ENCODE measurements at places on chromosomes 1 and 21. TPM values are rescaled to one million over a fixed set of nuclear protein-coding genes. Genes with fewer than 3 reads are reported as not detected.

- DNase-seq, result peak; percentile 39
These were observed 176.1 kb downstream of the CACNA1E start for GRCh38 chr1:181659321-181659957.

DNA sequence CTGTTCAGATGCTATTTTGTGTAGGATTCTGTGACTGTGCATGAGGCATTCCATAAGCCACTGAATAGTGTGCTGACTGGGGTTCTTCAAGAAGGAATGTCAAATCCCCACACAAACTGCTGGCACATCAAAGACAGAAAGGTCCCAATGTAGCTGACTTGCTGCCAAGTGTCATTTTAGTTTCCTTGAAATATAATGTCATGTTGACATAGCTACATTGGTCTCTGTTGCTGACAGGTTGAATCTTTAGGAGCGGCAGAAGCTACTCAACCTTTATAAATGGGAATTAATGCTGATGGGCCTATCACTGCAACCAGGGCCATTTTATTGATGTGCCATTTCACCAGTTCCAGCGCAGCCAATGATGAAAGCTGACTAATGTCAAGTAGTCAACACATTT is 1110.7 kb upstream of the B3GALT2 start:
- DNase-seq, result no peak

DNA sequence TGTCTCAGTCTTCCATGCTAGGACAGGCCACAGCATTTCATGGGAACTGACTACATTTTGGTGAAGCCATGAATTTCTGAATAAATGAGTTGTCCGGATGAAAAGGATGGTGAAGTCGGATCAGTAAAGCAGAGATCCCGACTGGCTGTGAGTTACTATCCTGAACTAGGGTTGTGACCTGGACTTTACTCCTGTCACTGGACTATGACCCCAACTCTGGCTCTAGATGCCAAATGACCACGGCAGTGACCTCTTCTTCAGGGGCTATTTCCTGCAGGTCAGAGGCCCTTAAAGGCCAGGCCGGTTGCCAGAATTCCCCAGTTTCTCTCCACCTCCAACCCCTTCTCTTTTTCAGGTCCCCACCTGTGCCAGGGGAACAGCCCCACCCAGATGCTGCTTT is 1.7 kb upstream of the NECTIN4 start:
- DNase-seq, result no peak

- no peak for DNase-seq
These were observed 70.3 kb upstream of the ACTL8 start for GRCh38 chr1:17684810-17685209.

DNA sequence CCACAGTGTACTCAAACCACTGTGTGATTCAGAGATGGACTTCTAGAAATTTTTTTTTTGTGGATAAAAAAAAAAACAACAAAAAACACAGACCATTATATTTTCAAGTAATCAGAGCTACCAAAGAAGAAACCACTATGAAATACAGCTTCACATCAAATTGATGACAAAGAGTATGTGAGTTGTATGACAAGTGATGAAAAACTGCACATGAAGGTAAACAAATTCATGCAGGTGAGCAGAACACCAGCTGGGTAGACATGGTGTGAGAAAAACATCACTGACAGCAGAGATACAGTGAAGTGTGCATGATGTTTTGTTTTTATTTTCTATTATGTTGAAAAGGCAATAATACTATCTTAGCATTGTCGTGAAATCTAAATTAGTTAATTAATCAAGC is 8.0 kb upstream of the PTPRC start:
- no peak for DNase-seq

DNA sequence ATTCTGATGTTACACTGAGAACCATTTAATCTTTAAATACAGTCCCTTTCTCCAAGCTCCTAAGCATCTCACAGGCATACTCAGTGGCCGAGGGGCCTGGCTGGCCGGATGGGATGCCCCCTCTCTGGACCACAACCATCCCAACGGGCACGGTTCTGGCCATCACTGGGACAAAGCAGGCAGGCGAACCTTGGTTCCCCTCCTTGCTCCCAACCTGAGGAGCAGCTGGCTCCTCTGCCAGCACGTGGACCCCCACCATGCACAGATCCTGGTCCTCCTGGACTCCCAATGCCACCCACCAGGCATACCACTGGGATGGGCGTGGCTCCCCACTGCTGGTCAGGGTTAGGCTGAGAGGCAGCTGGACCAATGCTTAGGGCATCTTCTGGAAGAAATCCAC is 19.8 kb upstream of the PRDM16 start:
- no peak for DNase-seq

- DNase-seq, result no peak
These were observed 133.8 kb upstream of the C1orf105 start for GRCh38 chr1:172286629-172287076.

GRCh38 chr21:40616377-40616704 is 230.6 kb downstream of the DSCAM start:
- no peak for DNase-seq

GRCh38 chr1:235835226-235835625 is 31.5 kb downstream of the LYST start:
- DNase-seq, result no peak

DNA sequence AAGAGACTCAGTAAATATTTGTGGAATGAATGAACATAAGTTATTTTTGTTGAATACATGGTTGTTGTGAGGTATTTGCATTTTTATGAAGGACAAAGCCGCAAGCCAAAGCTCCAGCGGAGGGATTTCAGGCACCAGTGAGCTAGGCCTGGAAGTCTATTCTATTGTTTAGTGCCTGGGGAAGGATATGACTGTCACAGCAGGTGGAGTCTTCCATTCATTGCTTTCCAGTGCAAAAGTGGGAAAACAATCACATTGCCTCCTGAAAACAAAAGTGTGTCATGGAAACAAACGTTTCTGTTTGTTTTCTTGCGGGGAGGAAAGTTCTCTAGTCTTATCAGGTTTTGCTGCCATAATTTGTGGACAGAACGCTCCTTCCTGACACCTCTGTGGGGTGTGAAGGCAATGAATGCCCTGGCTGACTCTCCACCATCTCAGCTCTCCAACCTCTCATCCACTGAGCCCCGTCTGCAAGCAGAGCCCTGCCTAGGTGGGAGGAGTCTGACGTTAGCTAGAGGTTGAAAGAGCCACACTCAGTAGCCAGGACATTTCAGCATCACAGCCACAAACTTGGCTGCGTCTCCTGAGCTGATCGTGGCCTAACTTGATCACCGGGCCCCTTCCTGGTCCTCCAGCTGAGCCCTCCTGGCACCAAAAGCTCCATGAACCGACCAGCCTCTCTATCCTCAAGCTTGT is 739.1 kb downstream of the MATN1 start:
- no peak for DNase-seq

DNA sequence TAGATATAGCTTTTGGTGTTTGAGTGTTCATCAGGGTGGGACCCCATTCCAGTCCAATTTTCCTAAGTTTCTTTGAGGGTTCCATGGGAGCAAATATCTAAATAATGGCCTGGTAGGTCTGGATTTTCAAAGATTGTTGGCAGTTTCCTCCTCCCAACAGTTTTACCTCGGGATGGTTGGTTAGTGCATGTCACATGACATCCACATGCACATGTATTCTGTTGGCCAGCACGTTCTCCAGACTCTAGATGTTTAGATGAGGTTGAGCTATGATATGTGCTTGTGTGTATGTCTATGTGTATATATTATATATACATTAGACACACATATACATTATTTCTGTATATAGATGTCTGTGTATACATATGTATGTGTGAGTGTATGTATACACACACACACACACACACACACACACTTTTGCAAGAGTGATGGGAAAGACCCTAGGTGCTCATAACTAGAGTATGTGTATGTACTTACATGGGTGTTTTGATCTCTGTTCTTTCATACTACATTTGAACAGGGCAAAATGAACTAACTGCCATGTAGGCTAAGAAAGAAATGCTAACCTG is 5.6 kb downstream of the RGS4 start:
- no peak for DNase-seq

GRCh38 chr1:25744140-25744581 is 55.8 kb upstream of the SELENON start:
- peak; percentile 34 for DNase-seq

GRCh38 chr1:165443539-165444311 is 1.2 kb downstream of the RXRG start:
- no peak for DNase-seq

DNA sequence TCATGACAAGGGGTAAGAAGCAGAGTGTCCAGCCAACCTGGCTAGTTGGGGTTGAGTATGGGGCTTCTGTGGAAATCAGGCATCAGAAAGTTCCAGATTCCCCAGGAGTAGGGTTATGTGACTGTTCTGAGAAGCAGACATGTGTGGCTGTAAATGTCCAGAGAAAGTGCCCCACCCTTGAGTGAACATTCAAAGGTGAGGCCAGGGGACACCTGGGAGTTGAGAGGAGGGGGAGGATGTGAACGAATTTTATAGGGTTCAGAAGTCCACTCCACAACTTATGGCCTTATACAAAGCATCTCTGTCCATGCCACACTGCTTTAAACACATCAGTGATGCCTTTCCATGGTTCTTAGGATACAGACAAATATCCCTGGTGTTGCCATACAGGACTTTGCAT is 133.3 kb downstream of the IGSF21 start:
- no peak for DNase-seq

- no peak for DNase-seq
These were observed 54.2 kb downstream of the NDUFS5 start for GRCh38 chr1:39080269-39080826.

- no peak for DNase-seq
These were observed 158.4 kb downstream of the CASZ1 start for GRCh38 chr1:10637834-10638558.

DNA sequence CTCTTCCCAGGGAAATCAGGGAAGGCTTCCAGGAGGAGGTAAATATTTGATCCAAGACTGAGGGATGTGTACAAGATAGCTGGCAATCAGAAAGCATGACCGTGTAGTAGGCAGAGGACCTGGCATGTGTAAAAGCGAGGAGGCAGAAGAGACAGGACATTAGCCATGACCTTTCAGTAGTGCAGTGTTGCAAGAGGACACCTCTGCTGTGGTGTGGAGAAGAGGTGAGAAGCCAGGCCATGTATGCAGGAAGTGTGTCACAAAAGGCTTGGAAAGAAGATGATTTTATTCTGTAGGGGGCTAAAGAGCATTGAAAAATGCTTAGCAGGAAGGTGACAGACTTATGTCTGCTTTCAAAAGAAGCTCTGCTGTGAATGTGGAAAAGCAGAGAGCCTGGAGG is 381.0 kb downstream of the ZP4 start:
- no peak for DNase-seq

DNA sequence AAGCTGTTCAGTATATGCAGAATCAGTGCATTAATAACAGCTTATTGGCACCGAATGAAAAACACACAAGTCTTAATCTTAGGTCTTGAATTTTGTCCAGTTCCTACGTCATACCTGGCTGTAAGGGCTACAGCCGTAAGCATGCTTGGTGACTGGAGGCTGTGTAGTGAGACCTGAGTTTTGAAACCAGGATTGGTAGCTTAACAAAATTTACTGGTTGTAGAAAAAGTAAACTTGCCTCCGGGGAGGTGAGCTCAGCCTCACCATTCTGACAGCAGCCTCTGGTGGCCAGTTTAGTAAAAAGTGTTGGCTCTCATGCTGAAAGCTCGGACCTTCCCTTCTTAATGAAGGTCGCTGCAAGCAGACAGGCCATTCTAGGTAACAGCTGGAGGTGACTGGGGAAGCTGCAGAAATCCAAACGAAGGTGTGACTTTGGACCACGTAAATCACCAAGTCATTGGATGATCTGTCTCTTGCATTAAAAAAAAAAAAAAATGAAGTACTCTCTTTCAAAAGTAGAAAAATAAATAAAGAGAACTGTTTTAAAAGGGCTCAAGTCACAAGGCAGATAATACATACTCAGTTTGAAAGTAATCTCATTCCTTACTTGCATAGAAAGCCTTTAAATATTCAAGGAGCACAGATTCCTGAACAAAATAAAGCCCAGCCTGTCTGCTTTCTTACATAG is 48.9 kb downstream of the HLCS start:
- DNase-seq, result peak; percentile 19

GRCh38 chr1:197685785-197686184 is 89.5 kb downstream of the DENND1B start:
- DNase-seq, result no peak

DNA sequence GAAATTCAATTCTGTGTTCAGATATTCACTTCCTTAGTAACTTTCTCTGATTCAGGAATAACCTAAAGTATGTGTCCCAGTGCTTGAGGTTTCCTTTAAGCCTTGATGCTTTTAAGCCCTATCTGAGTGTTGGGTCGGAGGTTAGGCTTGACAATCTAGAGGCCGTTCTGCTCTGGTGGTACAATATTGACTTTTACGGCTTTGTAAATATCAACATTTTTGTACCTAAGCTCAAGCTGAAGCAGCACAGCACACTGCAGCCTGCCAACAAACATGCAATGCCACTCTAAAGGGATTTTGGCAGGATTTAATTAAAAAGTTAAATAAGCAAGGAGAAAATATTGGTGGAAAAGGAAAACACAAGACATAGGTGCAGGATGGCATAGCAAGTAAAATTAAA is 279.2 kb downstream of the NEGR1 start:
- no peak for DNase-seq

DNA sequence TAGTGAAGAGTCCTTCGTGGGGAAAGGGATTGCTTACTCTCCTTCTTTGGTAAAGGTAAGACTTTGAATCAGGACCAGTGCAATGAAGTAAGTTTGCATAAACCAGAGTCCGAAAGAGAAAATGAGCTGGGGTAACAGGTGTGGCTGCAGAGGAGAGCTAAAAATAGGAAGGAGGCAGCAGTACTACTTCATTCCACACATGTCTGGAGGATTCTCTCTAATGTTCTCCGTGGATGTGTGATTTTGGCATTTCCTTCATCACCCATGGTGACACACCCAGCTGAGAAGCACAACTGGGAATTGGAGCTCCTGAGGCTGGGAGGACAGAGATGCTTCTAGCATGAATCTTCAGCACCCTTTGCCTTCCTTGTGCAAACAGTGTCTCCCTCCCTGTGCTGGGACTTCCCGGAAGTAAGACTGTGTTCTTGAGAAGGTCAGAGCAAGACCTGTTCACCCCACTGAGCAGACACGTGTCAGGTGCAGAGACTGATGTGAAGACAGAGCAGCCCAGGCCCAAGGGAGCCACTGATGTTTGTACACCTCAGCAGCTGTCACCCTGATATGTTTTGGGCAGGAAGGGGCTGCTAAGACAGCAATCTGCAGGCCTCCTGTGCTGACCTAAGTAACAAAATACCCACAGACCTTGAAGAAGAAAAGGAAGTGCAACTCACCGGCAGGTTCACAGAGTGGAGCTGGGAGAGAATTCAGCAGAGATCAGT is 13.3 kb downstream of the FCRL1 start:
- DNase-seq, result no peak

GRCh38 chr1:226420897-226421296 is 13.0 kb upstream of the PARP1 start:
- DNase-seq, result no peak

GRCh38 chr1:6544831-6545230 is 9.5 kb downstream of the NOL9 start:
- no peak for DNase-seq

- no peak for DNase-seq
These were observed 306.6 kb downstream of the MRPL39 start for GRCh38 chr21:25300632-25301031.

Gene SCAMP3
- 54.9 TPM for total RNA-seq

Gene ACKR1
- total RNA-seq, result 0.23 TPM

Gene ABCA4
- 51.7 TPM for total RNA-seq

Gene GRIK1
- not detected for total RNA-seq

Gene HSPA6
- total RNA-seq, result not detected

Gene TDRD10
- 27.8 TPM for total RNA-seq

Gene UQCRHL
- 2.4 TPM for total RNA-seq

Gene UBL4B
- total RNA-seq, result not detected

Gene GJB3
- total RNA-seq, result 9.6 TPM

Gene SH2D5
- total RNA-seq, result 0.26 TPM

Gene ITLN2
- 118 TPM for total RNA-seq

Gene MEGF6
- total RNA-seq, result 198 TPM

Gene ACTA1
- 1.5 TPM for total RNA-seq
